ENCODE measurements at places on chromosomes 1 and 21.

DNA sequence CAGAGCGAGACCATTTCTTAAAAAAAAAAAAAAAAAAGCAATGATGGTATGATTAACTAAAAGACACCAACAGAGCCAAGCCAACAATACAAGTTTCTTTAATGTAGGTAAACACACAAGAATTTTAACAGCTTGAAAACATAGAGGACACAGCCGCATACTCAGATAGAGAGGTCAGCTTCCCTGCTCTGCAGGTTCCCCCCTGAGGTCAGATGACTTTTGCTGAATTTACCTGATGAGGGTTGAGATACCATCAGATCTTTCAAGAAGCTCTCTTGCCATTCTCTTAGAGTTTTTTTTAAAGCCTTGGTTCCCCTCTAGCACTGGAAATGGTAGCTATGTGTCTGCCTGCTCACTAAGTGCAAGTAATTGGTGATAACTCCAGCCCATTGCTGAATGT, 31.1 kb downstream of the BCAS2 start:
- DNase-seq: no peak

DNA sequence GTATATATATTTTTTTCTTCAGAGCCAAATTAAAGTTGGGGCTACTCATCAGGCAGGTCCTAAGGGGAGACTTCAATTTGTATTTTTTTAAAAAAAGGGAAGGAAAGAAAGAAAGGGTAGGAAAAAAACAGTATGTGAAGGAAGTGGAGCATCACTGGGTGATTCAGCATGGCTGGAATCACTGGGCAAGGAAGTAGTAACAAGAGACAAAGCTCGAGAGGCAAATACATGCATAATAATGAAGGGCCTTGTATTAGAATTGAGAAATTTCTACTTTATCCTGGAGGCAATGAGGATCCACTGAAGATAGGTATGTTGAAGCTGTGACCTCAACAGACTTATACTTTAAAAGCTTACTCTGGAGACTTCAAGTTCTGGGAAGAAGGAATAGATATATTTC, 184.4 kb downstream of the COQ8A start:
- no peak for DNase-seq

- DNase-seq: no peak
Measured at GRCh38 chr1:91817211-91817905, 68.6 kb downstream of the TGFBR3 start.

- DNase-seq: no peak
Measured at GRCh38 chr1:10556430-10557005, 81.8 kb downstream of the PEX14 start.

GRCh38 chr1:233638513-233638912, 24.6 kb downstream of the KCNK1 start:
- DNase-seq: no peak

DNA sequence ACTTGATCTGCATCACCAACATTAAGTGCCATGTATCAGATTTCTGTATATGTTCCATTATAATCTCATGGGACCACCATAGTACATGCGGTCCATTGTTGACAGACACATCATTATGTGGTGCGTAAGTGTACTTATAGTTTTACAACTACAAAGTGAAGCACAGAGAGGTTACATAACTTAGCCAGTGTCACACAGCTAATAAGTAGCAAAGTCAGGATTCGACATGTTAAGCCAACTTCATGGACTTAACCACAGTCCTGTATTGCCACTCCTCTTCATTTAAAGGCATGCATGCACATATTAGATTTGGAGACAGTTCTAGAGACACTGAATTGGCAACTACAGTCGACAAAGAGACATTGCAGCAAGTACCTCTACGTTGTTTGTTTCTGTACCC, 120.5 kb downstream of the ATF6 start:
- DNase-seq: no peak

All from thyroid gland (tissue), 4 donors.